Hematopoietic multipotent progenitor cell treated with erythropoietin and hydrocortisone succinate and interleukin-3 and kit ligand, for 15 days (in vitro differentiated cells): ENCODE measurements at places on chromosomes 7 and 10.

GRCh38 chr10:106424981-106425380, 739.5 kb downstream of the SORCS1 start:
- no peak for DNase-seq

DNA sequence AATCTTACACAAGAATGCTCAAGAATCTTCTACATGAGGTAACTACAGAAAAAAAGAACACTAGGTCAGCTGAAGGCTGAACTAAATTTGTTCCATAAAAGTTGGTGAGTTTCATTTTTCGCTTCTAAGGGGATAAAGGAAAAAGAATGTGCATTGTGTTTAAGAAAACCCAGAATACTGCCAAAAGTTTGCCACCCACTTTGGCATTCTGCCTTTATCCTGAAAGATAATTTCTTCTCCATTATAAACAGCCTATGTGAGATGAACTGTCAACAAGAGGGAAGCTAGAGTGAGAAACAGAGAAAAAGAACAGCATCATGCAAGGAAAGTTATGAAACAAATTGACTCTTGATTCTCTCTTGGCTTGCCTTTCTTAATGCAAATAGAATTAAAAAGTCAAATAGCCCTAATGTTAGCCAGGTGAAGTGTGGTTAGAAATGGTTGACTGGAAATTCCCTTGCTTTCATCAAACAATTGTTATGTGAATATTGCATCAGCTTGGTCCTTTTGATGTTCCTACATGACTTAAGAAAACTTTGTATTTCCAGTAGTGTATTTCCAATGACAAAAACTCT, 25.8 kb downstream of the STEAP1 start:
- DNase-seq, result no peak

GRCh38 chr7:88396948-88397322, 90.2 kb upstream of the STEAP4 start:
- no peak for DNase-seq

- DNase-seq, result no peak
These were observed 104.9 kb upstream of the KCND2 start for GRCh38 chr7:120168066-120168465.

DNA sequence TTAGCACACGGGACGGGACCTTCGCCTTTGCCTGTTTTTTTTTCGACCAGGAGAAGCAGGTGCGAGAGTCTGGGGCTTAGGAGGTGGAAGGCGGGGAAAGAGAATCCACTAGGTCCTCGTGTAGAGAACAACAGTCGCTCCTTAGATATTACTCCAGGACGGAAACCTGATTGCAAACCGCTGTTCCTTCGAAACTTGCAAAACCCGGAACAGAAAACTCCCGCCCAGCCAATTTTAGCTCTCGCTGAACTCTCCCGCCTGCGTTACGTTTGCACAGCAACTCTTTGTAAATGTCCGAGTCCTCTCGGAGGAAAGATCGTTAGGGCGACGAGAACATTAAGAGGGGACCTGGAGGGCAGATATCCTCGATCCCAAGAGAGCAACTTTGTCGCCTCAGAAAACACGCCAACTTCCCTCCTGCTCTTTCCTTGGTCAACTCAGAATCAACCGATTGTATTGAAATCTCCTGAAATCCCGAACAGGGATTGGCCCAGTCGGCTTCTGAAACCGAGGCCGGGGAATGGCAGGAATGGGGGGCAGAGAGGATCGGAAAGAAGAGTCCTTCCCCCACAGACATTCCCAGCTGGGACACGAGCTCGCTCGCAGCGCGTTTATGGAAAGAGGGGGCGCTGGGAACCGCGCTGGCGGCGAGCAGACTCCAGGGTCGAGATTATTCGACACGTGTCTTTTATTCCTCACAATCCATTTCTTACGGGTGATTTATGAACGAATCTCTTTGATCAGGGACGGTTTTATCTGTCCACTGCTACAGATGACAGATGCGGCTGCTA, 9.9 kb downstream of the TWIST1 start:
- no peak for DNase-seq
